Stimulated activated CD8-positive, alpha-beta memory T cell treated with anti-CD3 and anti-CD28 coated beads, Interleukin-4, amount 100 ng/mL, for 4 hours (primary cell): ENCODE measurements at places on chromosomes 5 and 9.
A peak's percentile ranks its signal among the peaks of the same experiment; 100 is the strongest.

DNA sequence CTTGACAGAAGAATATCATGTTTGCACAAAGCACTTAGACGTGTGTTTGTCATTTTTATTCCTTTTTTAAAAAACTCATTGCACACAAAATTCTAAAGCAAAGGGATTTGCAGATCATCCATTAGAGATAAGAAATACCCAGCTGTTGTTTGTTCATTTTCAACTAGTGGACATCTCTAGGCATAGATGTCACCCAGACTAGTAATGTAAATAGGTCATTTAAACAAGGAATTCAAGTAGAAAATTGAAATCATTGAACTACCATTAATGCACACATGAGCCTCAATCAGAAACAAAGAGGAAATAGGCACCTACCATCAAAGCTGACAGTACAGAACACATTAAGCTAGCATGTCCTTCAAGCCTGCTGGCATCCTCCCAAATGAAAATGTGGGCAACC lies 107.3 kb downstream of the OR2K2 start:
- DNase-seq, result no peak

GRCh38 chr9:99044827-99045226 lies 60.1 kb upstream of the TGFBR1 start:
- no peak for DNase-seq

DNA sequence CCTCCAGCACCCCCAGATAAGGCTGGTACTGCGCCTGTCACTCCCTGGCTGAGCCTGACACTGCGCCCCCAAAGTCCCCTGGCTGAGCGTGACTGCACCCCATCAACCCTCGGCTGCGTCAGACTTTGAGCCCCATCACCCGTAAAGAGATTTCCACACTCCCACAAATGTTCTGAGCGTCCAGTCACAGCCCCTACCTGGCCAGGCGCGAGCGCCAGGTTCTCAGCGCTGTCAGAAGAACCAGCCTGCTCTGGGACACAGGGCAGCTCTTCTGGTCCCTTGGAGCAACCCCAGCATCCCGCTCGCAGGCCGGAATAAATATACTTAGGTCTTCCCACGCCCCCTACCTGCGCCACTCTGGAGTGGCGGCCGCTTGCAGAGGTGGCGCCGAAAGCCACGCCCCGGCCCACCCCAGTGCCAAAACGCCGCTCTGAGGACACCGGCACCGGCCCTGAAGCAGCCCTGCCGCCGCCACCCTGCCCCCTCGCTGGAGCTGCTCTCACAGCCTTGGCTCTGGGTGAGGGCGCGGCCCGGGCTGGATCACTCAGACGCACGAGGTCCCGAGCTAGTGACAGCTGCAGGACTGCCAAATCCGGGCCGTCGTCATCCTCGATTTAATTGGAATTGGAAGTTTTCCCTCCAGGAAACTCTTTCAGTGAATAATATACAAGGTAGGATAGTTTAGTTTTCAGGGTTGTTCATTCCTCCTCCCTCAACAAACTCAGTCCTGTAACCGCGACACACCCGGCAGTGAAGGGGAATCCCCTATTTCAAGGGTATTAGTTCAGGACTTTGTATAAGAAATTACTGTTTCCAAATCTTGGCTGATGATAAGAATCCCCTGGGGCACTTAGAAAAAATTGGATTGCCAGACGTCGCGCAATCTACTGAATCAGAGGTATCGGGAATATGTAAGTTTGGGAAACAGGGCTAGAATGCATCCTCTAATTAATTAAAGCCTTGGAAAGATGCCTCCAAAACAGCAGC lies 1.2 kb upstream of the CEMIP2 start:
- peak; percentile 45 for DNase-seq

DNA sequence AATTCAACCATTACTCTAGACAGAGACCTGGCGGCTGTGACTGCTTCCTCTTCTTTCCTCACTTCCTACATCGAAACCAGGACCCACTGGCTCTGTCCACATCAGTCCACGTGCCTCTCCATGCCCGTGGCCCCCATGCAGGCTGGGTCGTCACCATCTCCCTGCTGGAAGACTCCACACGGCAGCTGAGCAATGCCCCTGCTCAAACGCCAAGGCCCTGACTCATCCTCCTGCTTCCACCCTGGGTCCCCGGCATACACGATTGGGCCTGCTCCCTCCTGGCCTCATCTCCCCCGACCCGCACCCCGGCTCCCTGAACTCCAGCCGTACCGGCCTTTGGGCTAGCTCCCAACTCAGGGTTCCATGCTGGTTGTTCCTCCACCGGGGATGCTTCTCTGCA lies 67.2 kb upstream of the IER5L start:
- DNase-seq, result no peak

- no peak for DNase-seq
Observed at GRCh38 chr5:149526845-149527590, 24.2 kb downstream of the CSNK1A1 start.

- DNase-seq, result no peak
Observed at GRCh38 chr9:70392189-70392588, 22.3 kb downstream of the KLF9 start.

GRCh38 chr5:64213011-64213410 lies 47.4 kb downstream of the RNF180 start:
- DNase-seq, result no peak

- no peak for DNase-seq
Observed at GRCh38 chr9:134144801-134145200, 8.9 kb downstream of the WDR5 start.

DNA sequence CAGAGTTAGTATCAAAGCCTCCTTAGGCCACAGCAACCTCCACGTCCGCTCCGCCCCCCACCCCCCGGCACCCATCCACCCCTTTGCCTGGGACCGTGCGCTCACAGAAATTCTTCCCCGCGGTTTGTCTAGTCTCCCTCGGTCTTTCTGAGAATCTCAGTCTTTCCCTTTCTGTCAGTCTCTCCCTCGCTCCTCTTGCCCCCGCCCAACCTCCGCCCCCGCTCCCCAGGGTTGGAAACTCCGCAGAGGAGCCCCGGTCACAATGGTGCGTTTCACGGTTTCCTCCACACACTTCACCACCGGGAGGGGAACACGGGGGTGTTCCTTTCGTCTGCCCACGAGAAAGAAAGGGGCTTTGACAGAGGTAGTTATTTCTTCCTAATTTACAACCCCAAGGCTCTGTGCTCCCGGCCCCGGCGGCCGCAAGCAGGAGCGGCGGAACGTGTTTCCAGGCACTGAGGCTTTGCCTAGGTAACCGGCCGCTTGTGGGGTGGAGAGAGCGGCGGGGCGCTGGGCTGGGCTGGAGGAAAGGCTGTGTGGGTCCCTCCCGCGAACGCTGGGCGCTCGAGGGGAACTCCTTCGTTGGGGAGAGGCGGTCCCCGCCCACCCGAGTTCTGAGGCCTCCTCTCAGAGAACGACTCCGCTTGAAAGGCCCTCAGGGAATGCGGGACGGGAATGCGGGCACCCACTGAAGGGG lies 2.1 kb downstream of the NR4A3 start:
- DNase-seq, result peak; percentile 80
